ENCODE measurements at places on chromosomes 6 and 20.

- no peak for DNase-seq
Observed at GRCh38 chr20:21554985-21555384, 41.1 kb upstream of the NKX2-2 start.

DNA sequence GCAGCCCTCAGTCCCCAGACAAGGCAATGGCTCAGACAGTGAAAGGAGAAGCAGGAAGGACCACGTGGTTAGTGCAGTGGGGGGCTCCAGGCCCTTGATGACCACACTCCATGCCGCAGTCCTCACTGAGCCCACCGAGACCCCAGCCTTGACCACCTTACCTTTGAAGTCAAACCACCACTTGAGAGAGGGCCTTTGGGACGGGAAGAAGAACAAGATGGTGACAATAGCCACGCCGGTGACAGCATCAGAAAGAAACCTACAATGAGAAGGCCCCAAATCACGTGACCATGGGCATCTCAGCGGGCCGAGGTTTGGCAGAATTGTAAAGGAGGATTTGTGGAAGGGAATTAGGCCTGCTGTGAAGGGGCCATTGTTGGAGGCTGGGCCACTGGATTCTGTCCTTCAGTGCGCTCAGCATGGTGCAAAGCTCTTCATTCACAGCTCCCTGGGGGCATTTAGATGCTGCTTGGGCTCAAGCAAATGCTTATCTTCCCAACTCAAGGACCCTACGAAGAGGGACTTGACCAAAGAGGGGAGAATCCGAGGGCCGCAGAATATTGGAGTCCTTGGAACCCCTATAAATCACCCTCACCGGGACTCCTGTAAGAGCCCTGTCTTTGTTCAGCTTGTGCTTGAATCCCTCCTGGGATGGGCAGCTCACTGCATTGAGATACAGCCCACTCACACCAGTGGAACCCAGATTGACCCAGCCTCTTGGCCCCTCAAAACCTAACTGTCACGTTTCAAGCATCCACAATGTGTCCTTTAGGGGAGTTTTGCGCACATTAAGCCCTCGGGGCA lies 33.2 kb upstream of the OCSTAMP start:
- DNase-seq = no peak

DNA sequence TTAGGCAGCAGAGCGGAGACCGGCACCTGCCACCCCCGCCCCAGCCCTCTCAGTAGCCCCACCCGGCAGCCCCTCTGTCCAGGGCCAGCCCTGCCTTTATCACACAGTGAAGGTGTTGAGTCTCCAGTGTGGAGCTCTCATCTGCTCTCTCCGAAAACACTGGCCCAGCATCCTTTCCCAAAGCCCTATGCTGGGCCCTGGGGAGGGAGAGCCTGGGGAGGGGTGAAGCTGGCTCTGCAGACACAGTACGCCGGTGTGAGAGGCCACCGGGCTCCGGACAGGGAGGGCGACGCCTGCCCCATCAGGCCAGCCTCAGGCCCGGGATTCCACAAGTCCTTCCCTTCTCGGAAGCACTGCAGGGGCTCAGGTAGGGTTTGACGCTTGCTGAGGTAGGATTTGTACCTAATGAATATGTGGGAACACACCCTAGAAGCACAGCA lies 186.9 kb downstream of the ERMARD start:
- no peak for DNase-seq

DNA sequence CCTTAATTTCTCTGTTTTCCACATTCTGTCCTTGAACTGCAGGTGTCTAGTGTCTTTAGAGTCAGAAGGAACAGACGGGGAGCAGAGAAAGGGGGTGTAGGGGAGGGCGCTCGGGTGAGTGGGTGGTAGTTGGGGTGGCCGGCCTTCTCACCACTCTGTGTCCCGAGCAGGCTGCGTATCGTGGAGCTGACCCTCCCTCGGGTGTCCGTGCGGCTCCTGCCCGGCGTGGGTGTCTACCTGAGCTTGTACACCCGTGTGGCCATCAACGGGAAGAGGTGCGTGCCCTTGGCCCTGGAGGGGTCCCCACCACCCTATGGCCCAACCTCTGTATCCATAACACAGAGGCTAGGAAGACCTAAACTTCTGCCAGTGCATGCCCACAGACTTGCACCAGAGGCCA lies 5.3 kb downstream of the BPIFB4 start:
- no peak for DNase-seq
